ENCODE measurements at places on chromosomes 6 and 20.

GRCh38 chr6:89084954-89085353, 4.4 kb downstream of the PNRC1 start:
- DNase-seq: no peak

- no peak for DNase-seq
Measured at GRCh38 chr6:150343434-150343833, 25.4 kb upstream of the IYD start.

DNA sequence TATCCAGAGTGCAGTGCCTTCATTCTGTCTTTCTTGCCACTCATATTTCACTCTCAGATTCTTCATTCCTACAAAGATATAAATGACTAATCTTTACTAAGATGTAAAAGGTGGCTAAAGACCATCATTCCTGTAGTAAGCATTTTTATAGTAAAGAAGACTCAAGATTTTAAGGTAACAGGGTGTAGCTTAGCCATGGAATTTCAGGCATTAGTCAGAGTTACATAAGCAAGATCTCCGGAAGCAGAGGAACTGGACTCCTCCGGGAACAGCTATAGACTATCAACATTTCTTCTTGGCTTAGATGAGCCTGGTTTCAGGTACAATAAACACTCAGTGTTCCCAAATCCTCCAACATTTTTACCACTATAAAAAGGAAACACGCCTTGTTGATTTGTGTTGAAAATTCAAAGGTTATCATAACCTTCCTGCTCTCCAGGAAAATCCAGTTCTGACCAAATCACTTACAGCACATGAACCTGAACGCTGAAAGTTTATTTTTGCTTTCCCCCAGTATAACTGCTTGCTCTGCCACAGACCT, 23.7 kb downstream of the SERPINB1 start:
- DNase-seq: no peak

GRCh38 chr6:128259730-128260685, 260.4 kb downstream of the PTPRK start:
- no peak for DNase-seq

GRCh38 chr6:50840112-50840810, 21.6 kb downstream of the TFAP2B start:
- no peak for DNase-seq

GRCh38 chr6:145147559-145147958, 587.8 kb downstream of the EPM2A start:
- no peak for DNase-seq

DNA sequence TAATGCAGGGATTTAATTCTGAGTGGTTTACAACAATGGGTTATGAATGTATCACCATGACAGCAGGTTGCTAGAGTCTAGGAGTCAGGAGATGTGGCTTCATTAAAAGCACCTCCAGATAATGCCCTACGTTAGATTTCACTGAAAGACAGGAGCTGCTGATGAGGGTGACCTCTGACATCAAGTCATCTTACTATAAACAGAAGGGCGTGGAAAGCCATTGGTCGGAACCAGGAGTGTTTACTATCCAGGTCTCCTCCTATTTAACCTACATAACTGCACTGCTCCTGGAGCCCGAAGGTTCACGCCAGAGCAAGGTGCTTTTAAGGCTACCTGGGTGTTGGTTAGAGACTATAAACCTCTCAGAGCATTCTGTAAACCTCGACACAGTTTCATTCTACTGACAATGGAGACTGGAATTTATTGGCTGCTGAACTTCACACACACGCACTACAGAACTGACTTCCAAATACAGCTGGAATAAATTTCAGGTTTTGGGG, 128.7 kb downstream of the EYA4 start:
- DNase-seq: no peak

DNA sequence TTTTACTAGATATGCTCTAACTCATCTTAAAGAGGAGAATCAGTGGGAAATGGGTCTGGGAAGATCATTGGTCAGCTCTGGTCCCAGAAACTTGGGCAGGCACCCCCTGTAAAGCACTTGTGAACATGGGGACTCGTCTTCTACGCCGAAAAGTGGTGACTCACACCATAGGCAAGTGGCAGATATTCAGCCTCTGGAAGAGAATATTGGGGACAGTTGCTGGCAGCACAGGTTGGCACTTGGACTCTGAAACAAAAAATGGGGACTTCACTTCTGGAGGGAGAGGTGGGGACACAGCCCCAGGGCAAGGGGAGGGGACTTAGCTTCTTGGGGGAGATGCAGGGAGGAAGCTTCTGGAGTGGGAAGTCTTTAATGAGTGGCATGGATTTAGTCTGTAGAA, 11.9 kb upstream of the ZNF343 start:
- no peak for DNase-seq

DNA sequence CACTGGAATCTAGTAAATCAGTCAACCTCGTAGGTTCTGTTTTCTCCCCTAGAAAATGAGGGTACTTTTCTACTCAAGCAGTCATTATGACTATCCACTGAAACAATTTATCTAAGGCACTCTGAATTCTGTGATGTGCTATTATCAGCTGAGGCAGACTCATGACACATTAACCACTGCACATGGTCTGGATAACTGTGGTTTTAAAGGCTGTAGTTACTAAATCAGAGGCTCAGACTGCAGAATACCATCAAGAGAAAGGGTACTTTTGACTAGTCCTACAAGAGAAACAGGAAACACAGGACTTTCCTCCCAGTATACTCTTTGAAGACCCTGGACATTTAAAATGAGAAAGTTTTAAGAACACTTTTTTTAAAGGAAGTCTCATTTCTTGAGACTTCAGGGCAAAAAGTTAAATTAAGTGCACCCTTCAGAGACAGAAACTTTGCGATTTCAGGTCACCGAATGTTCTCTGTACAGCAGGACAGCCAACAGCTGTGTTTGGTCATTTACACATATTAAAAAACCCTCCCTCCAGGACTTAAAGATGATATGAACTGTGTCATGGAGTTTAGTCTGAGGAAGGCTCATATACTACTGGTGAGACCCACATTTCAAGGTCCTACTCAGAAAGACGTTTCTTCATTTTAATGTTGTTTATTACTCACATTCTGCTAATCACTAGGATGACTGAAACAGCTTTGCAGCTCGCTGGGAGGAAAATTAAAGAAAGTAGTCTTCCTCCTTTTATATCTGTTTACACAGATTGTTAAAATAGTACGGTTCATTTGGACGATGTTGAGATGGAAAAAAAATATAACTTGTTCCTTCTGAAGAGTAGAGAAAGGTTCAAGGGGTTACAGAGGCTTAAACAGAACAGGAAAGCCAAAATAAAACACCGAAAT, 19.9 kb downstream of the ATXN1 start:
- no peak for DNase-seq

GRCh38 chr6:20629509-20629908, 95.3 kb downstream of the CDKAL1 start:
- DNase-seq: no peak

- DNase-seq: no peak
Measured at GRCh38 chr20:35116258-35116657, 23.7 kb upstream of the TRPC4AP start.

- DNase-seq: no peak
Measured at GRCh38 chr20:10676518-10676917, 2.7 kb upstream of the JAG1 start.

DNA sequence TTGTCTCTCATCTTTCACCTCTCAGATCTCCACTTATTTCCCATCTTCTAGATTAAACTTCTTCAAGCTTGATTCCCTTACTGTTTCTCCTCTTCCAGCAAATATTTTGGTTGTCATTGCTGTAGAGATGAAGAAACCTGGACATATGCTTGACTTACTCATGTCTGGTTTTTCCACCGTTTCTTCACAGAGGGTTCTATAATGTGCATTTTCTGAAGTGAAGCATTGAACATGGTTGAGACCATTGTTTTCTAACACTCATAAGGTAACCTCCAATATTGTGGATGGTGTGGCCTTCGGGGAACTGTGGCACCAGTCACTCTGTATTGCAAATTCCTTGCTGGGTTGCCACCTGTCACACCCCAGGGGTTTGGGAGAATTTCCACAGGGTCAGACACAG, 237.2 kb downstream of the PLCB1 start:
- DNase-seq: no peak

GRCh38 chr6:21949211-21949801, 347.5 kb downstream of the PRL start:
- no peak for DNase-seq

GRCh38 chr6:37868447-37868825, 48.9 kb downstream of the ZFAND3 start:
- DNase-seq: no peak

DNA sequence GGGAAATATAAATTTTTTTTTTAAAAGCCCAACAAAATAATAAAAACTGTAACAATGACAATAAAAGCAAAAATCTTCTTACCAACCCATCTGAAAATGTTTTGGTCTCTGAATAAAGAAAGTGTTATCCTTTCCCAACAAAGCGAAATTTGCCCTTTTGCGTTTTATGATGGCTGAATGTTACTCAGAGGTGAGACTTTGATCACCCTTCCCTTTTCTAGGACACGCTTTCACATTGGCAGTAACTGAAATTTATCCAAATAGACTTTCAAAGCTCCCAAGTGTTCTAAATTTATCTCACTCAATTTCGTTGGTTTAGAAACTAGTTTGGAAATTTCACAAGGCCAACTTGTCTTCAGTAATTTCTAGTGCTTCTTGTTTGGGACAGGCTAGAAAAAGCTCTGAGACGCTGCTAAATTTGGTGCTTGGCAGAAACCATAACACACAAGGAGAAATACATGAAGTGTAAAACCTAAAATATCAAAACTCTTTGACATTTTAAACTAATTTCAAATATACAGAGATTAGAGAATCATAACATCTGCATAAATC, 354.5 kb upstream of the CITED2 start:
- no peak for DNase-seq

DNA sequence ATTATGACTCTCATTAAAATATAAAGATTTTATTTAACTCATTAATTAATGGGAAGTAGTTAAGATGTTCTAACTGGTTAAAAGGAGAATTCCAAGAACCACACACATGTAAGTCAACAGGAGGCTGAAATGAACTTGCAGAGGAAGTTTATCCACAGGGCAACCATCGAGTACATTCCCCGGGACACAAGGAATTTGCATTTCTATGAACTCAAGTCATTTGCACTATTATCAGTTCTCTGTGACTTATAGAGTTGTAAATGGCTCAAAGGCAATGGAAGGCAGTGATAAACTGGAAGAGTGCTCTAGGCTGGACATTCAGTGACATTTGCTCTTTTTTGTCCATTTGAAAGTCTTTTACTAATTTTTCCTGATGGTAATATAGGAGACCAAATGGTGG, 97.4 kb downstream of the SNX5 start:
- no peak for DNase-seq

DNA sequence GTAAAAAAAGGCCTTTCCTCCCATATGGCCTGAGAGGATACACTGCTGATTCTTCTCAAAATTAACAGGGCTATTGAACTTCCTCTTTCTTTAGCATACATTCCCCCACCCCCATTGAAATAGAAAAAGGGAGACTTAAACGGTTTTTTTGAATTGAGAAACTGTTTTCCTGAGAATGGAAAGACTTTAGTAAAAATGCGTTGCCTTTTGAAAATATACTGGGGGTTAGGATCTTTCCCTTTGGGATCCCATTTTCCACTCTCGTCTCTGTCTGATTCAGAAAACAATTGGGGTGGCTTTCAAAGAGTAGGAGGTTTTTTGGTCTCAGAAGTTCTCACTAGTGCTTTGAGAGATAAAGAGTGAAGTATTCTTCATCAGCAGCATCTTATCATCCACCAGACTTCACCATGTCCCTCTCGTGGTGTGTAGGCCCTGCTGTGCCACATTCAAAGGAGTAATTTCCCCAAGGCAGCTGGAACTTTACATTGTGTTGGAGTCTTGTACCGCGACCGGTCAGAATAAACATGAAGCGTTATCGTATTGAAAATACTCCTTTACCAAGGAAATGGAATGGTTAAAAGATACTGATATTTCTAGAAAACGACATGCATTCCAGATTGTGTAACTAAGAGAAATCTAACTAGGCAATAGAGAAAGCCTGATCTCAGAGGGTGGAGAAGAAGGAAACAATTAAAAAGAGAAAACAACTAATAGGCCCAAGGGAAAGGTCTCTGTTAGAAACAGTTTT, 10.6 kb downstream of the MYB start:
- DNase-seq: no peak

DNA sequence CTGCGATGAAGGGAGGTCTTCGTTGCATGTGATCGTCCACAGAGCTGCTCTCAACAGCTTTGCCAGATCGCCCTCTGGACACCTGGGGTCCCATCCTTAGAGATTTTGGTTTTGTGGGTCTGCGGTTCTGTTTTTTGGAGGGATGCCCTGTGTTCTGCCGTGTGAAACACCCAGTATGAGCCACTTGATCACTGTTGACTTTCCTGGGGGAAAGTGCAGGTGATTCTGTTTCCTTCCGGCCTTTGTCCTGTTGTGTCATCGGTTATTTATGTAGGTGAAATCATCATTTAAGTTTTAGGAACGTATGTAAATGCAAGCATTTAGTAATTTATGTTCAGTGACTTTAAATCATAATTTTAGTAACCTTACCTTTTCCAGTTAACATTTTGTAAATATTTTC, 56.4 kb upstream of the SLC22A1 start:
- DNase-seq: no peak

- no peak for DNase-seq
Measured at GRCh38 chr20:22974354-22974753, 60.8 kb upstream of the SSTR4 start.

DNA sequence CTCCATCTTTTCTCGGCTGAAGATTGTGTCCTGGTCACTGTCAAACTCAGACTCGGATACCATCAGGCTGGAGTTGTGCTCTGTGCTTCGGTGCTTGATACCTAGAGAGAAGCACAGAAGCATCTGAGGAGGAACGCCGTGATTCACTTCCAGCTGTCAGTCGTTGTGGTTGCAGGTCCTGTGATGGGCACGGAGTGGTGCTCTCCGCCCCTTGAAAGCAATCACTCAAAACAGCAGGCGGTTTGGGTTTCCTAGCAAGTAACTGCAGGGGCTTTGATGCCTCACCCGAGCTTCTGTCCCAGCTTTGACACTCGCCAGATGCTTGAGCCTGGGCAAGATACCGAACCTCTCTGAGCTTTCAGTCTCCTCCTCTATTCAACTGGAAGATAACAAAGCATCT, 52.5 kb downstream of the ALDH5A1 start:
- DNase-seq: peak; percentile 40
